Activated naive CD4-positive, alpha-beta T cell (primary cell): ENCODE measurements at places on chromosomes 1 and 21.

DNA sequence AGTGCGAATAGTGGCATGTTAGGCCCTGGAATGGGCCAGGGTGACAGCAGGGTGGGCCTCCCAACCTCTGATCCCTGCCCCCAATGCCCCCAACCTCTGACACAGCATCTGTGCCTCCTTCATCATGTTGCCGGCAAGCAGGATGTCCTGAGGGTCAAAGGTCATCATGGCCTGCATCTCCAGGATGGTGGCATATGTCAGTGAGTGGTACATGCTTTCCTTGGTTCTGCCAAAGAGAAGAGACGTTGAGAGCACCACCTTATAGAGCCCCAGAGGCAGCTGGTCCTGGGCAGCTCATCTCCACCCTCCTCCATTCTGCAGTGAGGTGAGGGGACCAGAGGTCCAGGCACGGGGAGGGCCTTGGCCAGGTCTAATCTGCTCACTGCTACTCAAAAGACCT is 17.6 kb downstream of the TTC39A start:
- no peak for DNase-seq

GRCh38 chr1:30418939-30419720 is 304.3 kb downstream of the MATN1 start:
- no peak for DNase-seq

GRCh38 chr1:174946031-174946430 is 53.7 kb upstream of the CACYBP start:
- no peak for DNase-seq

DNA sequence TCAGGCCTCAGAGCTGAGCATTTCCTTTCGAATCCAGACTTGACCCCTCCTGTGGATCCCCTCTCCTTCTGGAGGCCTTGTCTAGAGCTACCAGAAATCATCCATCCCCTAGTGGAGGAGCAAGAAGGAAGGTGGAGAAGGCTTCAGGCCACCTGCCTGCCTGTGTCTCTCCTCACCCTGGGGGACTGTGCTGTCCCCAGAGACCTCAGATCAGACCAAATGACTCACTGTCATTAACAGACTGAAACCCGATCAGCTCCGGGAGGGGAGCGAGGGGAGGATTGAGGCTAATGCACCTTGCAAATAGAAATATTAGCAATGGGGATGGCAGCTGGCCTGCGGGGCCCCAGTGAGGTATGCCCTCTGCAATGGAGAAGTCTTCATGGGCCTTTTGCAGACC is 2.1 kb downstream of the MYBPH start:
- no peak for DNase-seq

DNA sequence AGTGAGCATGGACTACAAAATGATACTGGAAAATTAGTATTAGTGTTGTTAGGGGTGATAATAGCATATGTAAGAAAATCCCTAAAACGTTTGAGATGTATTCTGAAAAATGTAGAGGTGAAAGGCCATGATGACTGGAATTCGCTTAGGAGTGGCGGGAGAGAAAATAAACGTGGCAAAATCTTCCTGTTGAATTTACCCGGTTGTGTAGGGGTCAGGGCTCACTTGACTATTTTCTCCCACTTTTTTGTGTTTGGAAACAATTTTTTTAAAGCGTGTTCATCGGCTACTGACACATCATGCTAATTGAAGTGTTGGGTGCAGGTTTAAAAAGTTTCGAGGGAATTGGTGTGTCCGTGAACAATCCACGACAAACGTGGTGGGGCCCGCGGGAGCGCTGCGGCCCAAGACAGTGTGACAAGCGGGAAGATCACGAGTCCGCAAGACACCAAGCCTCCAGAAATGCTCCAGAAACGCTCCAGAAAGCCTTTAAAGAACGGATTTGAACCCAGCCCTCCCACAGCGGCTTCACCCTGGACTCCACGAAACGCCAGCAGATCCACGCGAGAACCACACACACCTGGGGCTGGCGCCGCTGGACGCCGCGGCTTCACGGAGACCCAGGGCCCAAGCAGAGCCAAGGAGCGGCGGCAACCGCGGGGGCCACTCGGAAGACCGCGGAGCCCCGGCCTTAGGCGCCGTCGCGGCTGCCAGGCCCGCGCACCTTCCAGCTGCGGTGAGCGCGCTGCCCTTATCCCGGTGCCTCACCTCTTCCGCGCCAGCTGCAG is 573 bp downstream of the PSMG1 start:
- DNase-seq, result no peak

DNA sequence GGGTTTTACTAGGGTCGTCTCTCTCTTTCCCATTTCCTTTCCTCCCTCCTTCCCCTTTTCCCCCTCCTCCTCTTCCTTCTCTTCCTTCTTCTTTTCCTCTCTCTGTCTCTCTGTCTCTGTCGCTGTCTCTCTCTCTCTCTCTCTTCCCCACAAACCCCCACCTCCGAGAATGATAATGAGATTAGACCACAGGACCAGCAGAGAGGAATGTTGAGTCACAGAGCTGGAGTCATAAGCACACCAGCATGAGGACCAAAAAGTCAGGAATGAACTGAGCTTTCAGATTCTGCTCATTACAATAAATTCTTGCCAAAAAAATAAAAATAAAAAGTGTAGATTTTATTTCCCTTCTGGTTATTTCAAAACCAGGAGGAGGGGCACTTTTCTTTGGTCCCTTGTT is 377.4 kb downstream of the LTN1 start:
- DNase-seq, result no peak

GRCh38 chr1:207822602-207823451 is 71.0 kb downstream of the CD46 start:
- DNase-seq, result peak; percentile 18

GRCh38 chr1:223066415-223066814 is 76.6 kb downstream of the TLR5 start:
- no peak for DNase-seq

DNA sequence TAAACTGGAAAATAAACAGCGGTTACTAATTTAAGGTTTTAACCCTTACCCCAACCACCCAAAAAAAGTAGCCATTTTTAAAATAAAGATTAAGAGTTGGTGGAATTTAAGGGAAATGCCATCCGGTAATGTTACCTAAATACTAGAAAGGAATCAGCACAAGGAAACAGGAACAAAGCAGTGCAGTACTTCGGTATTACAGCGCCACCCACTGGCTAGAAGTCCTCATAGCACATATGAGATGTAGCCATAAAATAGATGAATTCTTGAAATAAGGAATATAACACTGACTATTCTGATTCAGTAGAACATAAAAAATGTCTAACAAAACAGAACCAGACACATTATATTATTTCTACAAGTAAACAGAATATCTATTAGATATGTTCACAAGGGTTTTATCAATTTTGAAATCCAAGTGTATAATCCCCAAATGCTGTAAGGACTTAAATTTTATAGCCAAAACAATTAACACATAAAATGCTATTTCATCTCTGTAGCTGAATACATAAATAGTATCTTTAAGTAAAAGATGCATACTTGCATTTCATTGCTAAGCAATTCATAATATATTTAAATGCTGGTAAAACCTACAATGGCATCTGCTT is 58.8 kb downstream of the FRRS1 start:
- peak; percentile 11 for DNase-seq

GRCh38 chr1:23400324-23401114 is 24.0 kb downstream of the TCEA3 start:
- no peak for DNase-seq

DNA sequence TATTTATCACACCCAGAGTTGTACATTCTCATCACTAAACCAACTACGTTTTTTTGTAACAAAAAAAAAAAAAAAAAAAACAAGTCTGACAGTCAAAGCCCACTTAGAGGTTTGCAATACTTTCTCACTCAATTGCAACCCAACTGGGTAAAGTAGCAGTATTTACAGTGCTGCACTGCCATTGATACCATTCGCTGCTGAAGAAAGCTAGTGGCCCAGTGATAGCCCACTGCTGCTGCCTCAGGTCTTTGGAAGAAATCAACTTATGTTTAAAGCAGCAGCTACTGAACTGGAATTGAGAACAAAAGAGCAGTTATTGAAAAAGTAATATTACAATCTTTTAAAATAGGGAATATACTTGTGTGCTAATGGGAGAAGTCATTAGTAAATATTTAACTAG is 2.7 kb downstream of the HNRNPU start:
- DNase-seq, result no peak

DNA sequence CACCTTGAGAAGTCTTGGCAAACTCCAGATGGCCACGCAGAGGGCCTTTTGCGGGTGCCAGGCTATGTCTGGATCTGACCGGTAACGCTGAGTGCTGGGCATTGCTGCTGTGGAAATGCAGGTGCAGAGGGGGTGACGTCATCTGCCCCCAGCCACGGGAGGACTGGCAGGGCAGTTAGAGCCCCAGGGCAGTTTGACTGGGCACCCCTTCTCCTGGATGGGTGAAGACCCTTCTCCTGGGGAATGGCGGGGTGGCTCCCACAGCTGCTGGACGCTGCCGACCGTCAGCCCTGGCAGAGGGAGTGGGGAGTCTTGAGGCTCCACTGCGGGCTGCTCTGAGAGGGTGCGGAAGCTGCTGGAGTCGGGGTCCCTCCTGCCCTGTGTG is 12.6 kb upstream of the EDN2 start:
- no peak for DNase-seq

GRCh38 chr1:182786223-182786994 is 3.2 kb upstream of the NPL start:
- DNase-seq, result no peak

- no peak for DNase-seq
These were observed 13.0 kb downstream of the SLC19A2 start for GRCh38 chr1:169472738-169473137.

DNA sequence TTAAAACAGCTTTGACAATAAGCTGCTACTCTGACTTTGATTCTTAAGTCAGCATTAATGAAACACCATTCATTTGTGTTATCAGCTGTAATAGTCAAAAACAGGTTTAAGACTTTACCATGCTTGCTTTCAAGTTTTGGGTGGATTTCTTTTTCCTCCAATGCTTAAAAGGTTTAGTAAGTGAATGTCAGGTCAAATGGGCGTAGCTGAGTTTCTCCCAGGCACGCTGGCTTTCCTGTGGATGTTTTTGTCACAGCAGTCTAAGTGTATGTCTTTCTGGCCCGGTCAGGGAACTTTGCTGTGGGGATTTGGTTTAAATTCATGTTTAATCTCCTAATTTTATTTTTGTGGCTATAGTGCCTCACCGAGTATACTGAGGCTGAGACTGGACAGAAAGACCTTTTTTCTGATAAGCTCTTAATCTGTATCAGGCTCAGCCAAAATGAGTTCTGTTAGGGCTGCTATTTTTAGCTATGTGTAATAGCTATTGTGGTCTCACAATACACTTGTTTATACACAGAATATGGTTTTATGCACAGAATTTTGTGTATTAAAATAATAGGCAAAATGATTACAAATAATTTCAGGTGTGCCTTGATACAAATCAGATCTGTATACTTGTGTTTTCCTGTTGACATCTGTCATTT is 292.8 kb downstream of the DISC1 start:
- no peak for DNase-seq

DNA sequence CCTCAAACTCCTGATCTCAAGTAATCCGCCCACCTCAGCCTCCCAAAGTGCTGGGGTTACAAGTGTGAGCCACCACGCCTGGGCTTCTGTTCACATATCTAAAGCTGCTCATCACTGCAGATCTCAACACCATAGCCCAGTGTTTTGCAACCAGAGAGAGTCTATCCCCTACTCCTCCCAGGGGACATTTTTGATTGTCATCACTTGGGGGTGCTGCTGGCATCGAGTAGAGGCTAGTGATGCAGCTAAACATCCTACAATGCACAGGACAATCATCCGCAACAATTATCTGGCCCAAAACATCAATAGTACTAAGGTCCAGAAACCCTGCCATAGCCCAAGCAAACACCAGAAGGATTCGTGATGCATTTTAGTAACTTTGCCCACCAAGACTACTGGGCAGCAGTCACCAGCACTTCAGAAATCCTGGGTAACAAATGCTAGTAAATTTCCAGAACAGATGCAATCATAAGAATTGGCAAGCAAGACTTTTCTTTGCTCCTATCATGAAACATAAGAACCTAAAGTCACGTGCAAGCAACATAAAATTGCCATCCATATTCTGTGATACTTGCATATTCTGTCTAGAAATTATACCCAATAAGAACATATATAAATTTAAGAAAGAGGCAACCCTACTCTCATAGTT is 159.2 kb downstream of the APP start:
- DNase-seq, result no peak

DNA sequence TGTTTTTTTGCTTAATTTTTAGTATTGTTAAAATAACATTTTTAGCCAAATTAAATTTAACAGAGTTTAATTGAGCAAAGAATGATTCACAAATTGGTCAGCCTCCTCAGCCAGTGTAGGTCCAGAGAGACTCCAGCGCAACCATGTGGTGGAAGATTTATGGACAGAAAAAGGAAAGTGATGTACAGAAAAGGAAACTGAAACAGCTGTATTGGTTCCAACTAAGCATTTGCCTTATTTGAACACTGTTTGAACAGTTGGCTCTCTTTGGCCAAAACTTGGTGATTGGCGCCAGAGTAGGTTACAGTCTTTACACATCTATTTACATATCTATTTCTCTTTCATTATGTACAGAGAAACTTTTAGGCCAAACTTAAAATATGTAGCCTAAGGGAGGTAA is 19.4 kb downstream of the RPS6KC1 start:
- no peak for DNase-seq

DNA sequence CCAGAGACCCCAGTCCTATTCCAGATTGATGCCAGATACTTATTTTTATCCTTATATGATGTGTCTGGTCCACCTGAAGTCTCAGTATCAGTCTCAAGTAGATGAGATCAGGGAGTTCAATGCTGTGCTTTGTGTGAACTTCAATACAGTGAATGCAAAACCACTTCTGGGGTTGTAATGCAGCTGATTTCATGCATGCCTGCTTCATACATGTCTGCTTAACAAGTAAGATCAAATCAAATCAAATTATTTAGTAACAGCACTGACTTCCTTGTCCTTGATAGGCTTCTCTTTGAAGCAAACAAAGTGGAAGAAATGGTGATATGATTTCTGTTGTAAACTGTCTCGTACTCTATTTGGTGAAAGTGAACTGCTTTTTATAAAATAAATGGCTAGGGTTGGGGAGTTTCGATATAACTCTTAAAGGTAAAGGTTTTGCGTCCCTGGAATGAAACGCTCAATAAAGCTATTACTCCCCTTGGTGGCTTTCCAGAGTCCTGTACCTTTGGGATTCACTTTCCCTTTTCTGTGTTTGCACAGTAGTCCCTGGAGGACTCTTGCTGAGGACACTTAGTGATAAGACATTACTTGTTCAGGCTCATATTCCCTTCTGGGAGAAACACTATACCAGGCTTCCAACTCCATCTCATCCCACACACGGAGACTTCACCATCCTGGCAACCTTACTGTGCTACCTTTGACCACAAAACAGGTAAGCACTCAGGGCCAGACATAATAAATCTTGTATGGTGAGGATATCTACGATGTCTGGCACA is 59.3 kb downstream of the FH start:
- no peak for DNase-seq

DNA sequence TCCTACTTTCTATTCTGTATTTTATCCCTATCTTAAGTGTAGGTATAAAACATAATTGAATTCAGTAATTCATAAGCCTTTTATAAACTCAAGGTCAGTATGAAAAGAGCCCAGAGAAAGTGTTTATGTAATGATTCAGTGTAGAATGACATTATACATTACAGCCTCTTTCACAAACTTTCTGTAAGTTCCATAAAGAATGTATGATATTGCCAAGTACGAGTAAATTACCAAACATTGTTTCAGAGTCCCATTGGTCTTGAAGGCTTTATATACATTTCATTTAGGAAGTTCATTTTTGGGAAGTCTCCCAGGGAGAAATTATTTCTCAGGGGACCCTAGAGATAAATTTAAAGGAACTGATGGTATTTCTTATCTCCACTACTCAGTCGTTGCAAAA is 37.8 kb upstream of the VAMP3 start:
- no peak for DNase-seq
